ENCODE measurements at places on chromosomes 16 and 17.

GRCh38 chr16:16578701-16579100 is 199.8 kb downstream of the NPIPA7 start:
- DNase-seq, result no peak

GRCh38 chr17:2090804-2091534 is 36.1 kb downstream of the HIC1 start:
- no peak for DNase-seq

DNA sequence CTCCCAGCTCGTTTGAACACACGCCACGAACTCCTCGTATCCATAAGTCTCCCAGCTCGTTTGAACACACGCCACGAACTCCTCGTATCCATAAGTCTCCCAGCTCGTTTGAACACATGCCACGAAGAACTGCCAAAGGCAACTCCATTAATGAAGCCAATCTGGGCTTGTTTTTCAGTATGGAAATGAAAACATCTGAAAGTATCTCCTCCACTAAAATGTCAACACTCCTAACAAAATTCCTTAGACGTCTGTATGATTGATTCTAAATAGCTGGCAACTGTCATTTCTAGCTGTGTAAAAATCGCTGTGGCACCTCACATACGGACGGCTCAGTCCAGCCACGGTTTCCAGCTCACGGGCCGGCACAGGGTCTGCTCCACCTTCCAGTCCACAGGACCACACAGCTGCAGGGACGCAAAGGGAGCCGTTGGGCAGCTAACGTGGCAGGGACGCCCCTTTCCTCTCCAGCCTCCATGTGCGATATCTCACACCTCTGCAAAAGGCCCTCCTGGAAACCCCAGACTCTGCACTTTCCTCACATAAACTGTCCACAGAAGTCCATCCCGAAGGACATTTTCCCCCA is 67.1 kb upstream of the METRNL start:
- no peak for DNase-seq

DNA sequence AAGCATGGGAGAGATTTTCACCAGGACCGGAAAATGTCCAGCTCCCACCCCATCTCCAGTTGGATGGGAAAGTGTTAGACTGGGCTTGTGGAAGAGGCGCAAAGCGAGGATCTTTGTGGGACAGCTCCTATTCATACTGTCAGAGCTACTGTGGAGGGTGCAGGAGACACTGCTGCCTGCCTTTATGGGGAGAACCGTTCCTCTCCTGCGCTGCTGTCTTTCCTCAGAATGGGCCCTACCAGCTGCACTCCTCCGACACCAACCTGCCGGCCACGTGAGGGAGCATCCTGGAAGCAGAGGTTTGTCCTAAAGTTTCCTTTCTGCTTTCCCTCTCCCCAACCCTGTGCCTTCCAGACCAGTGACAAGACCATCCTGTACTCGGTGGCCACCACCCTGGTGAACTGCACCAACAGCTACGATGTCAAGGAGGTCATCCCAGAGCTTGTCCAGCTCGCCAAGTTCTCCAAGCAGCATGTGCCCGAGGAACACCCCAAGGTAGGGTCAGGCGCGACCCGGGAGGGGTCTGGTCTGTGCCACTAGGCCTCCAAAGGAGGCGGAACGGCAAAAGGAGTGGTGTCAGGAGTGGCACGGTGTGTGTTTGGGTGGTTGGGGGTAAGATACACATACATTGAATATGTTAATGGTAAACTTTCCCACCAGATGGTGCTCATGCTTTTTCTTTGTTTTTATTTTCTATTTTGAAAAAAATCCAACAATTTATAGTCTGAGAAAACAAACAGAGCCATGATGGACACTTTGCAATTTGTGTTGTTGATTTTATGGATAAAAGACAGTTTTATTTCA is 23.0 kb downstream of the SLC35G3 start:
- DNase-seq, result no peak

- DNase-seq, result no peak
These were observed 8.2 kb upstream of the GGA2 start for GRCh38 chr16:23518435-23518891.

DNA sequence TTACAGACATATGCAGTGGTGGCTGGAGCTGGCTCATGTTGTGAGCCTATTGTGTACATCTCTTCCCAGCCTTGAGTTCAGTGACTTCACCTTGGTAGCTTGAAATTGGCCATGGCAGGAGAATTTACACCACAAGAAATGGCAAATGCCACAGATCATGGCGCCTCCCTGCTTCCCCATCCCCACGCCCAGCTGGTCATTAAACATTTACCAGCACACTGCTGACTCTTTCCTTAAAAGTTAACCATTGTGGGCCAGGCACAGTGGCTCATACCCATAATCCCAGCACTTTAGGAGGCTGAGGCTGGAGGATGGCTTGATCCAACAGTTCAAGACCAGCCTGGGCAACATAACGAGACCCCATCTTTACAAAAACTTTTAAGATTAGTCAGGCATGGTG is 22.6 kb upstream of the ITGB4 start:
- DNase-seq, result no peak

DNA sequence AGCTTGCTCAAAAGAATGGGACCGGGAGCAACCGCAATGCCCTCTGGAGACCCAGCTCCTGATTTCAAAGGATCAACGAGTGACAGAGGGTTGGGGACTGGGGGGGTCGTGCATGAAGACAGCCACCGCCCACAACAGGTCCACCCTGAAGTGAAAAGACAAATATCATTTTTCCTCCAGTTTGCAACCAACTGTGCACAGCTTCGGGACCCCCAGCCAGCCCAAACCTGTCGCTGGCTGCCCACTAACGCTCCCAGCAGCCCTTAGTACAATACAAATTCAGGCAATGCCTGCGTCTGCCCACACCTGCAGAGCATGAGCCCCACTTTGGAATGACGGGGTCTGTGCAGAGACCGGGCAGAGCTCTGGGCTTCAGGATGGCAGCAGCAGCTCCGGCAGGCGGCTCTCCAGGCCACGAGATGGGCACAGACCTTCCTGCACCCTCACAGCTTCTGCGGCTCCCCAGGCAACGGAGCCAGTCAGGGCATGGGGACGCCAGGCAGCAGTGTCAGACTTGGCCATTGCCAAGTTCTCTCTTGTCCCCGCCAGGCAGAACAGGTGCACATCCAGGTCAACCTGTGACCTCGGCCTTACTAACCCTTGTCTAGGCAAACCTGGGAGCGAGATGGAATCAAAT is 60.1 kb downstream of the TBC1D16 start:
- DNase-seq, result no peak

GRCh38 chr17:36004594-36005108 is 3.3 kb upstream of the CCL15 start:
- DNase-seq, result no peak

DNA sequence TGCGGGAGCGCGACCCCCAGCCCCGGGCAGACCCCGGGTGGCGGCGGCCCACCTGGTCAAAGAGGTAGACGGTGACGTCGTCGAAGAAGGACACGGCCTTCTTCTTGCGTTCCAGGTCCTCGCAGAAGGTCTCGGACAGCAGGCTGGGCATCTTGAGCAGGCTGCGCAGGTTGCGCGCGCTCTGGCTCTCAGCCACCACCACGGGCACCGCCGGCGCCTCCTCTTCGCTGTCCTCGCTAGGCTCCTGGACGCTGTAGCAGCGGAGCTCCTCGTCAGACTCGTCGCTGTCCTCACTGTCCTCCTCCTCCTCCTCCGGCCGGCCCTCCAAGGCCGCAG is 45.2 kb upstream of the PVALEF start:
- no peak for DNase-seq

DNA sequence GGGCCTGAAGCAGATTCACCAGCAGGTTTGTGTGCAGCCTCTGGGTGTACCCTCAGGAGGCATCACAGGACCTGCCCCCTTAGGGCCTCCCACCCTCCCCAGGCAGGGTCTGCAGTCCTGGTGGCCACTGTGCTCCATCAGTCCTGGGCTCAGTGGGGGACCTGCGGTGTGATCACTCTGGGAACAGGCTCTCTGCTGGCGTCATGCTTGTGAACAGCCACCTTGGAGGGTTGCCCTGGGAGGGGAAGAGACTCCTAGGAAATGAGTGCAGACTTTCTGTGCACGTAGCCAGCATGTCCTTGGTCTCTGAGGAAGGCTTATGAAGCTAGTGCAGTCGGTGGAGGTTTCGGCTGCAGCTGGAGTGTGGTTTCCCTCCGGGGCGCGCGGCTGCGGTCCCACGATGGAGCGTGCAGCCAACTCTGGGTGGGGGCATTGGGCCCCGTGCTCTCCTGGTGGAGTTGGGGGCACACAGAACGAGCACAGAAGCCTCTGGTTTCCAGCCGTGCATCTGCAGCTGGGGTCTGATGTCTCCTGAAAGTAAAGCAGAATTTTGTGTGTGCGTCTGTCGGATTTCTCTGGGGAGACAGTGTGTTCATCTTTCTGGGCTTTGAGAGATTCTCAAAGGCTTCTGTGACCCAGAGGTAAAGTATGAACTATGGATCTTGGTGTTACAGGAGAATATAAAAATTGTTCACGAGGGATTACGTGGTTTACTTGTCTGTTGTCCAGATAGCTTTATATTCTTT is 68.1 kb upstream of the ZNF750 start:
- no peak for DNase-seq

- no peak for DNase-seq
These were observed 214.2 kb downstream of the STX8 start for GRCh38 chr17:9361188-9361955.

DNA sequence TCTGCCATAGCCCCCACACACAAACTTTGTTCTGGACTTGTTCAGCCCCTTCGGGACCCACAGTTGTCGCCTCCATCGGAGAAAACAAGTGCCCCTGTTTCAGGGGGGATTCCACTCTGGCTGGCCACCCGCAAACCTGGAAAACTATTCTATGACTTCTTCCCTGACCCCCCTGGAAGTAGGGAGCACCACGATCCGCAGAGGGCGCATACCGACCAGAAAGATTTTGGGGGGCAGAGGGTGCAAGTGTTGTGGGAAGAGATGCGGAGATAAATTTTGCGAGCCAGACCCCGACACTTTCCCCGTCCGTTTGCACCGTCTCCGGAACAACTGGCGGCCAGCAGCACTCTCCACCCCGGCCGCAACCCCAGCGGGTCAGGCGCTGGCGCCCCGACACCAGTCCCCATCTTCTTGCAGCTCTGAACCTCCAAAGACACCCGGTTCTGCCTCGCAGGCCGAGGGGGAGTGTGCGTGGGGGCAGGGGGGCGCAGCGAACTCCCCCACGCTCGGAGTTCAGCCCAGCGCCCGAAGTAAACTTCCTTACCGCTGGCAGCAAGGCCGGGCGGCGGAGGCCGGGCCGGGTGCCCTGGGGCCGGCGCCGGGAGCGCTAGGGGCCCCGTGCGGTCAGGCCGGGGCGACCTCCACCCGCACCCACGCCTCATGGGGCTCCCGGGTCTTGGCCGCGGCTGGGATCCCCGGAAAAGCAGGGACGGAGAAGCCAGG is 744 bp downstream of the SALL1 start:
- no peak for DNase-seq

GRCh38 chr17:81039854-81040758 is 5.2 kb downstream of the BAIAP2 start:
- no peak for DNase-seq

- DNase-seq, result no peak
These were observed 52.0 kb upstream of the IRX6 start for GRCh38 chr16:55271945-55272513.

DNA sequence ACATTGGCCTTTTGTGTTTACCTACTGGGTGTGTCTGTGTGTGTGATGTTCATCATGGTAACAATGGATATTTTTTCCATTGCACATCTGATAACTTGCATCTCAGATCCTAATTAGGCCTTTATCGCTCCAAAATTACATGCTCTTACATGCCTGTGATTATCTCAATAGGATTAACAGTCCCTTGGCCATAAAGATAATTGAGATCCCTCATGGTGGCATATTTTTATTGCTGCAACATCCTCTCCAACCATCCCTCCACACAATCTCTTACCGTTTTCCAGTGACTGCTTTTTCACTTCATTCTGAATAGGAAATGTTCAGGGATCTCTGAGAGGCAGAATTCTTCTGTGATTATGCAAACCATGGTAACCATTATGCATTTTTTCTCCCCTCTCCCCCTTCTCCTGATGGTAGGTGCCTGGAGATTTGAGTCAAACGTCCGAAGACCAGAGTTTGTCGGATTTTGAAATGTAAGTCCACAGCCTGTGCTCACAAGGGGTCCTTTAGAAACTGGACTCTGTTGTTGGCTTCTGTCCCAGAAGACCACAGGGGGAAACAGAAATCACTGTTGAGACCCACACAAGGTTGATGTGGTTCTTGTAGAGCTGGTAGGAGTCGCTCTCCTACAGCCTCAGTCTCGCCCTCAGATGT is 405.5 kb downstream of the CPPED1 start:
- DNase-seq, result no peak

- no peak for DNase-seq
These were observed 11.7 kb downstream of the TMEM238L start for GRCh38 chr17:10792151-10792550.

DNA sequence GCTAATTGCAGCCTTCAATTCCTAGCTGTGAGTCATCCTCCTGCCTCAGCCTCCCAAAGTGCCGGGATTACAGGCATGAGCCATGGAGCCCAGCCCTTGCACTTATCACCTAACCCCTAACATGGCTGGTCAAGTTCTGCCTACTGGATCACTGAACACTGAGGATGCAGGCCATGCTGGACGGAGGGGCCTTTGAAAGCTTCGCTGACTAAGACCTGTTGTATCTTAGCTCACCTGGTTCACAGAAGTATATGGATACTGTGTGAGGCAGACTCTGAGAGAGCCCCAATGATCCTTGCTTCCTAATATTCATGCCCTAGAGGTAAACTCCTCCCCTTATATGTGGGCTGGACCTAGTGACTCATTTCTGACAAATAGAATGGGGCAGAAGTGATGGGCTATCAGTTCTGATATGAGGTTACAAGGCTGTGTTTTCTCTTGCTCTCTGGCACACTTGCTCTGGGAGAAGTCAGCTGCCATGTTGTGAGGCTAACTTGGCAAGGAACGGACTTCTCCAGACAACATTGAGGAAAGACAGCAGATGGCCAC is 11.7 kb upstream of the TMIGD1 start:
- no peak for DNase-seq

GRCh38 chr16:3548445-3548844 is 28.8 kb downstream of the NLRC3 start:
- DNase-seq, result no peak

- no peak for DNase-seq
These were observed 263.7 kb upstream of the EEF2KMT start for GRCh38 chr16:5361322-5361721.

DNA sequence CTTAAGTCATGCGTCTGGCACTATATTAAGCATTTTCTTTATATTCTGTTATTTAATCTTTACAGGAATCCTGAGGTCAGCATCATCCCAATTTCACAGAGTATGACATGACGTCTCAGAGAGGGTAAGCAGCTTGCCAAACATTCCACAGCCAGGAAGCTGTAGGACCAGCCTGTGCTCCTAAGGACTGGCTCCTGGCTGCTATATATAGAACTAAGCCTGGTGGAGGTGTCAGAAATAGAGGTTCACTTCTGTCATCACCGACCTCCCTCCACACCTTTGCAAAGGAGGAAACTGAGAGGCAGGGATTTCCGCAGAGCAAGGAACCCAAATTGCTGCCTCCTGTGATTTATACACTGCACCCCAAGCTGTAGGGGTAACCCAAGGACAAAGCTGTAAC is 37.9 kb upstream of the NDRG4 start:
- no peak for DNase-seq

- DNase-seq, result no peak
These were observed 214.3 kb downstream of the RAB11FIP4 start for GRCh38 chr17:31605761-31606160.

GRCh38 chr17:69949973-69950695 is 124.9 kb upstream of the KCNJ16 start:
- DNase-seq, result no peak
